Thymus (tissue), 14 donors: ENCODE measurements at places on chromosomes 16 and 17. TPM values are rescaled to one million over a fixed set of nuclear protein-coding genes. Genes with fewer than 3 reads are reported as not detected.

GRCh38 chr17:66620528-66620927 lies 214.4 kb upstream of the CACNG5 start:
- DNase-seq = no peak

- no peak for DNase-seq
Observed at GRCh38 chr17:43479948-43480347, 3.8 kb upstream of the DHX8 start.

Gene CLDN7
- total RNA-seq = 6.3 TPM

Gene RDM1
- total RNA-seq = 5.7 TPM

DNA sequence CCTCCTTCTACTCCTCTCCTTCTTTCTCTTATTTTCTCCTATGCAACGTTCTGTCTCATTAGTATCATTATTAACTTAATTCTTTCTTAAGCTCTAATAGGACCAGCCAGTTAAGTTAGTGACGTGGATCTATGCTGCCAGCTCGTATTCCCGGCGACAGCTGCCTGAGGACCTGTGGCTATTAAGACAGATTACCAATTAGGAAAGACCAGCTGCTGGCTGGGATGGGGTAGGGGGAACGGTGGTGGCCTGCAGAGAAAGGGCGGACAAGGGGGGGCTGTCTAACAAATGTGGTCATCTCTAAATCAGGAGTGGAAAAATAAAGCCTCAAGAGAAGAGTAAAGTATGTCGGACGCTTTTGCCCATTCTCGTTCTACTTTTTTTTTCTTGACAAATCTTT lies 770 bp upstream of the MYH3 start:
- no peak for DNase-seq

Gene PRDM7
- total RNA-seq = not detected

GRCh38 chr17:20122254-20122879 lies 113.2 kb downstream of the SPECC1 start:
- no peak for DNase-seq

DNA sequence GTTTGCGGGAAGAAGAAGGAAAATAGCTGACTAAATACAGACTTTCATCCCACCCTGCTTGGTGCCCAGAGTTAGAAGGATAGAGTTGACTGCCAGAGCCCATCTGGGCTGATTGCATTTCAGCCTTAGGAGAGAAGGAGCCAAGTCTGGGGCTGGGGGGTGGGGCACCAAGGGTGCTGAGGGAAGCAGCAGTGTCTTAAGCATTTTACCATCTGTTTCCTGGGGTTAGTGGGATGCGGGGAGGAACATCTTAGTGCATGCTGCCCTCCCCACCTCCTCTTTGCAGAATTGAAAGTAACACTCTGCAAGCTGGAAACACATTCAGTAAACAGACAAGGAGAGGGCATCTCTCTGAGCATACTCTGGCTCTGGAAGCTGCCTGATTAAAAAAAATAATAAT lies 1.5 kb upstream of the ARL5C start:
- DNase-seq = no peak

DNA sequence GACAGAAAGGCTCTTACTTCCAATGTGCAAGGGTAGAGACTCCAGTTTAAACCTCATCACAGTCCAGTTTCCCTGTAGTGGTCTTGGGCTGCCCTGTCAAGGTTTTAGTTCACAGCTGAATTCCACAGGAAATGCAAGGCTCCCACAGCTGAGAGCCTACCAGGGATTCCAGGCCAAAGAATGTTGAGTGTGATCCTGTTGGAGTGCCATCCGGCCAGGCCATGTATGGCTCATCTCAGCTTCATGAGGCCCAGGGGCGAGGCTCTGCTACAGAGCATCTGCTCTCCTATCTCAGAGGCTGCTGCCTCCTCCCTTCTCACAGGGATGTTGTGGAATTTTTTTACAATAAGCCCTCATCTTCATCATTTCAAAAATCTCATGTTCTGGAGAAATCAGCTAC lies 239.8 kb upstream of the CCL2 start:
- DNase-seq = no peak

Gene MYLK3
- 0.09 TPM for total RNA-seq

- DNase-seq = no peak
Observed at GRCh38 chr17:42894283-42895184, 6.1 kb upstream of the G6PC1 start.

- DNase-seq = no peak
Observed at GRCh38 chr17:39757931-39758873, 20.5 kb downstream of the GRB7 start.

Gene SLC47A1
- total RNA-seq = 0.33 TPM

DNA sequence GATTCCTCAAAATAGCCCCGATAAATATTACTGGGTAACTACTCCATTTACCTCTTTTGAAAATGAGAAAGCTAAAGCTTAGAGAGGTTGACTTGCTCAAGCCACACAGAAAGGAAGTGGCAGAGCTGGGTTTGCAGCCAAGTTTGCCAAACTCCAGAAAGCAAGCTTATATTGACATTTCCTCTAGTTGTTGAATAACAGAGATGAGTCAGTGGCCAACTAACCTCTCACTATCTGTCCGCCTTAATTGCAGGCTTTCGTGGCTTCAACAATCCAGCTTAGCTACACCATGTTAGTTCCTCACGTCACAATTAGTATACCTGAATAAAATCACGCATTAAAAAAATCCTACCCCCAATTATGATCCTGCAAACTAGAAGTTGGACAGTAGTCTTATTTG lies 151.7 kb downstream of the CNTNAP4 start:
- no peak for DNase-seq

Gene P3H4
- 4.1 TPM for total RNA-seq

Gene HEATR9
- 0.05 TPM for total RNA-seq

DNA sequence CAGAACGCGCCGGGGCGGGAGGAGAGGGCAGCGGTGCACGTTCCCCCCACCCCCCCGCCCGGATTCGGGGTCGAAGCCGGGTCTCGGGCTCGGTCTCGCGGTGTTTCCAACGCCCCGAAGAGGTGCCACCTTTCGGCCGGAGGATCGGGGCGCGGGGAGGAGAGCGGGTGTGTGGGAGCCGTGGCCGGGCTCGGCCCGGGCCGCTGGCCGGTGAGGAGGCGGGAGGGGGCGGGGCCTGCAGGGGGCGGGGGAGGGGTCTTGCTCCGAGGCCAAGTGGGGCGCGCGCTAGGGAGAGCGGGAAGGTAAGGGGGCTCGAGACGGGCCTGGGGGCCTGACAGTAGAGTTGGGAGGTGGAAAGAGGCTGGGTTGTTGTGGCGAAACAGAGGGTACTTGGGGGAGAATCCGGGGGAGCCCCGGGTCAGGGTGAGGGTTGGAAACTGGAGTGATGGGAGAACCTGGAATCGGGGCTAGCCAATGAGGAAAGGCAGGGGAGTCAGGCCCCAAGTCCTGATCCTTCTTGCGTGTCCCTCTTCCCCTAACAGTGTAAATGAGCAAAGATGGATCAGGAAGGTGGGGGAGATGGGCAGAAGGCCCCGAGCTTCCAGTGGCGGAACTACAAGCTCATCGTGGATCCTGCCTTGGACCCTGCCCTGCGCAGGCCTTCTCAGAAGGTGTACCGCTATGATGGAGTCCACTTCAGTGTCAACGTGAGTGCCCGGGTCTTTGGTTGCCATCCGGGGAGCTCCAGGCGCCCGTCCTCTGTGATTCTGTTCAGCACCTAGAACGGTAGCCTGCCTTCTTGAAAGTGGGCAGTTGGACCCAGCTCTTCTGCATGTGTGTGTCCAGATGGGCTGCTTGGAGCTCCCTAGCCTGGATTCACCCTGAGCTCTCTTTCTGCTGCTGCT lies 873 bp downstream of the SETD1A start:
- DNase-seq = no peak

Gene DERL2
- total RNA-seq = 43.4 TPM

Gene RAB37
- 19.9 TPM for total RNA-seq

GRCh38 chr16:51761001-51761400 lies 609.9 kb upstream of the SALL1 start:
- DNase-seq = no peak

GRCh38 chr17:49916854-49917515 lies 52.0 kb upstream of the DLX4 start:
- no peak for DNase-seq

DNA sequence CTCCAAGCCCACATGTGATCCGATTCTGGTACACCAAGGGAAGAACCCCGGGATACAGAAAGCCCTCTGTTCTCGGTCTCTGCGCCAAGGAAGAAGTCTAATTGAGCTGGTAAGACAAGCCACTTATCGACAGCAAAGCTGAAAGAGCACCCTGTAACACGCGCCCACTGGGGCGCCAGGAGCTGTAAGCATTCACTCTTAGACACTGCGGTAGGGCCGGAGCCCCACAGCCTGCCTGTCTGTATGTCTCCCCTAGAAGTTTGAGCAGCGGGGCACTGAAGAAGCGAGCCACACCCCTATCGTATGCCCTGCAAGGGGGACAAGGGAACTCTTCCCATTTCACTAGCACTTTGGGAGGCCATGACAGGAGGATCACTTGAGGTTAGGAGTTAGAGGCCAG lies 27.0 kb upstream of the MEIOC start:
- DNase-seq = no peak

DNA sequence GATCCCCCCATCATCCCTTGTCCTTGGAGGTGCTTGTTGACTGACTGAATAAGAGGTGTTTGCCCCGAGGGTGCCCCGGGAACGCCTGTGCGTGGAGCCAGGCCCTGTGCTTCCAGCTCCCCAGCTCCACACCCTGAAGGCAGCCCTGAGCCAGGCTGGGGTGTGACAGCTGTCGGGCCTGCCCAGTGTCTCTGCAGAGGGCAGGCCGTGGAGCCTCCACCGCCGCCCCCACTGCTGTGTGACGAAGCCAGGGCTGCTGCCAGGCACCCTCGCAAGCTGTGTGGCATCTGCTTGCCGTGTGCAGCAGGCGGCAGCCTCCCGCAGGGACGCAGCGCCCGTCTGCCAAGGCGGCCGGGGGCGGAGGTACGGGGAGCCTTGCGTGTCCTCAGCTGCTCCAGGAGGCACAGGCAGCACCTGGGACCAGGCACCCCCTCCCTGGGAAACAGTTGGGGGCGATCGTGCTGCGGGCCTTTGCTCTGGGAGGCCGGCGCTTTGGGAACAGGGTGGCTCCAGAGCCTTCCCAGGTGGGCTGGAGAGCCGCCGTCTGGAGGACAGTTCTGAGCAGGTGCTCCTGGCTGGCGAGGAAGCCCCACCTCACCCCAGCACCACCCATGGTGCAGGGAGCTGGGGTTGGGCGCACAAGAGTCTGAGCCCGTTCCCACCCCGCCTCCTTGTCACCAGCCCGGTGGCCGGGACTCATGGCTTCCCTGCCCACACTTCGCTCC lies 26.6 kb downstream of the GSE1 start:
- DNase-seq = no peak

DNA sequence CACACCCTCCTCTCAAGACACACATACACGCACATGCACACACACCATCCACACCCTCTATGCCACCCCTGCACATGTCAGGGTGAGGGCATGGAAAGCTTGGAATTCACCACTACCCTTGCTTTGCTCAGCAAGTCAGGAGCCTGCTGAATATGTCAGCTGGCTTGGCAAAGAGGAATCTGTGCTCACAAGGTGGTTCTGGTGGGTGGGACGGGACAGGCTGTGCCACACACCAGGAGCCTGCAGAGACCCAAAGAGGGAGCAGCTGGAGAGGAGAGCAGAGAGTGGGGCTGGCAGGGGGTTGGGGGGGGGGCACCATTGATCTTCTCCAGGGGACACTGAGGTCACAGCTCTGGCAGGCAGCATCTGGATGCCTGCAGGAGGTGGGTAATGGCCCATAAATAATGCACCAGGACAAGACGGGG lies 48.7 kb upstream of the NDRG4 start:
- no peak for DNase-seq

DNA sequence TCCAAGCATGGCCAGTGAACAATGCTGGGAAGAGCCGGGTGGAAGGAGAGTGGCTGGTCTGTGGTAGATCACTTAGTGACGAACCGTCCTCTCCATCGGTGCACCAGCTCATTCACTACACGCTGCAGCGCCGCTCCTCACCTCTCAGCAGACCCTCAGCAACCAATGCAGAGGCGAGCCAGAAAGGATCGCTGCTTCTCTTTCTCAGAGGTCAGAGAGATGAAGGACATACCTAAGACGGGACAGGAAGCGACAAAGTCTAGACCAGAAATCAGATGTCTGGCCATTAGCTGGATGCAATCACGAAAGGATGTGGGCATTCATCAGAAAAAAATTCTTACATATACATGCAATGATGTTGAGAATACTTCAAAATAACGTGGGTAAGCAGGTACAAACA lies 26.9 kb downstream of the NSMCE1 start:
- no peak for DNase-seq

- DNase-seq = no peak
Observed at GRCh38 chr17:63497708-63498483, 21.0 kb downstream of the ACE start.

- no peak for DNase-seq
Observed at GRCh38 chr17:49471769-49472168, 23.3 kb upstream of the NGFR start.

DNA sequence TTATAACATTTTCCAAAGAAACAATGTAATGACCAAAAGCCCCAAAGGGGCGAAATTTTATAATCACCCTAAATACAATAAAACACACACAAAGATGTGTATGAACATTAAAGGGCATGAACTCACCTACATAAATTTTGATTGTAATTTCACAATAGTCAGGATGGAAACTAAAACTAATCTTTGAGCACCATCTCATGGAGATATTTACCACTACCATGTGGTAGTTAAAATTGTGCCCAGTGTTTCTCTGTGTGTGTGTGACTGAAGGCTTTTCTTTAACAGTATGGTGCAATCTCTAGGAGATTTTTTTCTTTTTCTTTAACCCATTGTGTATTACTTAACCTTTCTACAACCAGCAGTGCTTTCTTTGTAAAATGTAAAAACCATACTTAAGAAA lies 19.7 kb upstream of the MEIOC start:
- no peak for DNase-seq

Gene ZPBP2
- total RNA-seq = not detected

DNA sequence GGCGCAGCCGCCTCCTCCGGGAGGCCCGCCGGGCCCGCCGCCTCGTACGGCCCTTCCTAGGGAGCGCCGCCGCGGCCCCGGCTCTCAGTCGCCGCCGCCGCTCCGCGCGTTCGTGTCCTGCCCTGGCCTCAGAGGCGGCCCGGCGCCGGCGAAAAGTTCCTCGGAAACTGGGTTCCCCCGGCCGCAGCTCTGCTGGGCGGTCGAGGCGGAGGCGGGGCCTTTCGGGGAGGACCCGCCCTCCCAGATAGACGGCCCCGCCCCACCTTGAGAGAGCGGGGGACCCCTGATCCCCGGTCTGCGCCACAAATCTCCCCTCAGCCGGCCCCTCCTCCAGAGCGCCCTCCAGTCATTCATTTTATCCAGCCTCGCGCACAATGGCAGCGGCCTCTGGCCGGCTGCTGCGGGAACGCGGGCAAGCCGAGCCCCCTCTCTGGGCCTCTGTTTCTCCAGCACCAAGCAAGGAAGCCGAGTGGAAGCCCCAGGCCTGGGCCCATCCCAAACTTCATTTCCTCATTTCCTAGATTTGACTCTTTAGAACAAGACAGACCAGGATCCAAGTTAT lies at the start of gene SREBF1:
Gene SREBF1 (minus strand): TSS at position 169 of the 562 bp plus-strand sequence. CDS start 169 bp downstream, outside the sequence.
- peak; percentile 59 for DNase-seq
